ENCODE measurements at places on chromosomes 13 and 19.

- DNase-seq = no peak
Measured at GRCh38 chr13:41956272-41956671, 4.6 kb downstream of the VWA8 start.

DNA sequence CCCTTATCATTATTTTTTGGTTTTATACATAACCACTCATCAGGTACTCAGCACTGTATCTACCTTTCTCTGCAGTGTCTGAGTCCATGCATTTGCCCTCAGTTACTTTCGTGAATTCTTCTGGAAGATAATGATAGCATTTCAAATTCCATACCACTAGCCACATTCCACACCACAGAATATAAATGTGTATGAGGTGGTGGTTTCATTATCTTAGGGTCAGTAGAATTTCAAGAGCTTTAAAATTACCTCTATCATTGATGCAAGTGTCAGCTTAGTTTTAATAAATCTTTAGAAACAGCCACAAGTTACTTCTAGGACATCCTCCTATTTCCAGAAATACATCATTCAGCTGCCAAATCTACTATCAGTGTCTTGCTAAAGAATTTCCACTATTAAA is 1578.3 kb downstream of the OLFM4 start:
- DNase-seq = no peak

GRCh38 chr13:95706356-95706755 is 29.4 kb downstream of the DNAJC3 start:
- DNase-seq = no peak

DNA sequence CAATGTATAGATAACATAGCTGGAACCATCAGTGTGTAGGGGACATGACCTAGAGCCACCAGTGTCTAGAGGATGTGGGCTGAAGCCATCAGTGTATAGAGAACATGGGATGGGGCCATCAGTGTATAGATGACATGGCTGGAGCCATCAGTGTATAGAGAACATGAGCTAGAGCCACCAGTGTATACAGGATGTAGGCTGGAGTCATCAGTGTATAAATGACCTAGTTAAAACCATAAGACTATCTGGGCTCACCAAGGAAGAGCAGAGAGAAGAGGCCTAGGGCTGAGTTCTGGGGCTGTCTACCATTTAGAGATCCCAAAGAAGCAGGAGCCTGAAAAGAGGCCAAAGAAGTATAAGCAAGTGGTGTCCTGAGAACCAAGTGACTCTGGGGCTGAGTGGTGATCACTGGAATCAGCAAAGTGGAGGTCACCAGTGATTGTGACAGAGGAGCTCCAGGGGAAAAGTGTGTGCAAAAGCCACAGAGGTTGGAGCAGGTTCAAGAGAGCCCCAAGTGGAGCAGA is 41.0 kb downstream of the RFX2 start:
- DNase-seq = no peak

DNA sequence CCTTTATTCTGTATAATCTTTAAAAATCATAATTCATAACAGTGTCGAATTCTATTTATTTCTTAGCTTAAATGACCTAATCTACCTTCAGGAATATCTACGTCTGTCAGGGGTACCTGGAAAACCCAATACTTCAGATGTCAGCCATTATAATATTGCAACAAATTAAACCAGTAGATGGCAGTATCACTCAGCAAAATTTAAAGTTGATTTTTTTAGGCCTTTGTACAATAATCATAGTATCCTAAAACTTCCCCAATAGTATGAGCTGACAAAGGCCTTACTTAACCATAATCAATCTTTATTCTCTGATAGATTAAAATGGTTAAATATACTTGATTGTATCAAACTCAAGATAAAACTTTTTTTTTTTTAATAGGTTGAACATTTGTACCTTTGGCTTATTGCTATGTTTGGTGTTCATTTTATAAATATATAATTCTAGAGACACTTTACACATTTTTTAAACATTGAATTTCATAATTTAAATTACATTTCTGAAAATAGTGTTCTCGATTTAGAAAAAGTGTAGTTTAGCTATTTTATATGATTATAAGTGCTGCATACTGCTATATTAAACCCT is 830.2 kb upstream of the SPRY2 start:
- DNase-seq = peak; percentile 4

- DNase-seq = no peak
Measured at GRCh38 chr13:41186481-41186880, 7.9 kb downstream of the KBTBD7 start.

- no peak for DNase-seq
Measured at GRCh38 chr19:49167857-49168409, 10.3 kb downstream of the TRPM4 start.

- DNase-seq = no peak
Measured at GRCh38 chr19:49767967-49768581, 1.3 kb downstream of the AP2A1 start.

DNA sequence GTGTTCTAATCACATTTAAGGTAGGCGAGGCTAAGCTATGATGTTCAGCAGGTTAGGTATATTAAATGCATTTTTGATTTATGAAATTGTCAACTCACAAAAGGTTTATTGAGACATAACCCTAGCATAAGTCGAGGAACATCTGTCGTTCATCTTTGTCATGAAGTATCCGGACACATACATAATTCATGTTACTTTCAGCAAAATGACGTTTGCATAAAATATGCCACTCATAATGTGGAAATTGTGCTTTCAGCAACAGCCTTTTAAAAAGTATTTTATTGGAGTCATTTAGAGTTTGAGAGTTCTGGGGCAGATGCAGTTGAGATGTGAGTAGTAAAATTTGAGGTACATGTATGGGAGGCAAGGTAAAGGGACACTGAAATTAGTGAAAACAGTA is 66.4 kb downstream of the NAA16 start:
- DNase-seq = no peak

- no peak for DNase-seq
Measured at GRCh38 chr13:46686171-46686570, 110.8 kb downstream of the ESD start.

DNA sequence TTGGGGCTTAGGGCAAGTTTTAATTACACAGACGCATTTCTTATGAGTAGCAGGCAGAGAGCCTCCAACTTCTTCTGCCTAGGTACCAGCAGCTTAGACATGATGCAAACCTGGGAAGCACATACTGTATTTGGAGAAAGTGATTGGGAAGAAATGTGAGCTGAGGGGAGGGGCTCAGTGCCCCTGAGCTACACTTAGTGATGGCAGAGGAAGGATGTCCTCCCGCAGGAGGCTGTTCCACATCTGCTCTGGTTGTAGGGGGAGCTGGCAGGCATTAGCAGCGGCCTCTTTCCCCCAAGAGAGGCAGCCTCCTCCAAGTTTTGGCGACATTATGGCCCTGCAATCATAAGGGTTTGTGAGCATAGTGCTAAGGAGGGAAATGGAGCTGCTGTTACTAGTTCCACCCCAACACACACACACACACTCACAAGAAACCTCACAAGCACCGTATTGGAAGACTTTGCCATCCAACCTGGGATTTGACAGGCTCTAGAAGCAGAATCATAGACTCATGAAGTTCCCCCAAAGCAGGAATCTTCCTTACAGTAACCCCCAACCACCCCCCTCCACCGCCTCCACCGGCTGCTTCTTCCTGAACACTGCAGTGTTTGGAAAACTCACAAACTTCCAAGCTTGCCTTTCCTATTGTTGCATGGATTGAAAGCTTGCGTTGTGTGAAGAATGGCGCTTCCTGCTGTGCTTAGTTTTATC is 3.3 kb downstream of the ALOX5AP start:
- no peak for DNase-seq

- no peak for DNase-seq
Measured at GRCh38 chr19:35184884-35185283, 30.3 kb downstream of the FXYD5 start.

DNA sequence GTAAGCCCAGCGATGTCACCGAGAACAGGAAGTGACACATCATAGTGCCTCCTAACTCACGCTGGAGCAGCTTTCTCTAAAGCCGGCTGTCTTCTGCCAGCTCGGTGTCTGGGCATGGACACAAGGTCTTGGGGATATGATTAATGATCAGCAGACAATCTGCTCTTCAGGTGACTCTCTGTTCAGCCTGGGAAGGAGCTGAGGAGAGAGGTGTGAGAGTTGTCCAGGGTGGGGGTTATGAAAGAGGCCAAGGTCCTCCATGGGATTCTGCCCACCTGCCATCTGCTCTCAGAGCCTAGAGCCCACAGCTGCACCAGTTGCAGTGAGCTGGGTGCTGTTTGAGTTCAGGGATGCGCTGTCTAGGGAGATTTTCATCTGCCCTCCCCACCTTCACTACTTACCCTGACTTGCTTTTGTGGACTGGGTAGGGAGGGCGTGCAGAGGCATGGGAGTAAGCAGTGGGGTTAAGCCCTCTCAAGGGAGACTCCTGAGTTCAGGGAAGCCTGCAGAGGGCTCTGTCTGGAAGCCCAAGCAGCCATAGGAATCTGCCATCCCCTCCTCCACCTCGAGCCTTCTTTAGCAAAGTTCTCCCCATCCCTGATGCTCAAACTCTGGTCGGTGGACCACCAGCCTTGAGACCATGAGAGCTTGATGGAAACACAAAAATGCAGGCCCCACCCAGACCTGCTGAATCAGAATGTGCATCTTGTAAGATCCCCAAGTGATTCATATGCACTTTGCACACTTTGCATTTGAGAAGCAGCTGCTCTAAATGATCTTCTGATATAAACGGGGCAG is 539.7 kb downstream of the RFC3 start:
- peak; percentile 83 for DNase-seq

DNA sequence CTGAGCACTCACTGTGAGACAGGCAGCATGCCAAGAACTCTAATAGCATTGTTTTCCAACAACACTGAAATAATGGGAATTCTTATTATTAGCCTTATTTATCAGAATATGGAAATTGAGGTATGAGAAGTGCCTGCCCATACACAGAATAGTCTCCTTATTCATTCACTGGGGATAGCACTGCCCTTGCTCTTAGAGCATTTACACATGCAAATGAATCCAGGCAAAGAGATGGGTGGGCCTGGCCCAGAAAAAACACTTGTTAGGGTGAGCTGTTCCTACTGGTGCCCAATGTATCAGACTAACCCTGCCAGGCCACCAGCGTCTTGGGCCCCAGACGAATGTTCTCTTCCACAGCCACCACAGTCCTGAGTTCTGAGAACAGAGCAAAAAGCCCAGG is 112.9 kb downstream of the TUBA3C start:
- DNase-seq = no peak

DNA sequence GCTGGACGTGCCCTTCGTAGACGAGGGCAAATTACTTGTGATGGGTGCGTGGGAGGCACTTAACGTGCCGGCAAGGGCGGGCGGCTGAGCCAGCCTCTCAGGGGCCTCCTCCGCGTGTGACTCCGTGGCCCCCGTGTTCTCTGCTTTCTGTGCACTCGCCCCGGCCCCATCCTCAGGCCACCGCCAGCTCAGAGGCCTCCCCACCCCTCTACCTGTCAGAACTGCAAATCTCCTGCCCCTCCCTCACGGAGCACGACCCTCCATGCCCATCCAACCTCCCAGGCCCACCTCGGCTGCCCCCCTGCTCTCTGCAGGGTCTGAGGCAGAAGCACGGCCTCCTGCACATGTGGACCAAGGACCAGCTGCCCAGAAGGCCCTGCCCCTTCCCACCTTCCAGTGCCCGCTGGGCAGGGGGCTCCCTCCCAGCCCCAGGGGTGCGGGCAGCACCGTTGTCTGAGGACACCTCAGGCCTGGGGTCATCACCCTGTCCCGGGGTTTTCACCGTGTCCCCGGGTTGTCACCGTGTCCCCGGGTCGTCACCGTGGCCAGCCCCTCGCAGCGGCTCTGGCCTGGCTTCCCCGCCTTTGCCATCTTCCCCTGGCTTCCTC is 44.5 kb downstream of the TMEM255B start:
- no peak for DNase-seq

GRCh38 chr13:100511466-100511865 is 77.1 kb downstream of the GGACT start:
- DNase-seq = no peak

DNA sequence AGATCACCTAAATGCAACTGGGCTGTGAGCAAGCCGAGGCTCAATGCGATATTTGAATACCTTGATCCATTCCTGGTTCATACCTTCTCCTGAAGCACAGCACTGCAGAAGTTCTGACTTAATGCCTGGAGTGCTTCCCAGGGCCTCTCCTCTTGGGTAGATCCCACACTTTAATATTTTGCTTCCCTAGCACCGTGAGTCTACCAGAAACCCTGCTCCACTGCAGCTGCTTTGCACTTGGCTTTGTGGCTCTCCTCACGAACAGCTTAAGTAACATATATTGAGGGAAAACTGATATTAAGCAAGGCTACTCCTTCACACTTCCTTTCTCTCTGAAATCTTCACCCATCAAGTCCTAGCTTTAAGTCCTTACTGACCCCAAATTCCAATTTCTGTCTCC is 51.6 kb upstream of the C13orf42 start:
- no peak for DNase-seq

DNA sequence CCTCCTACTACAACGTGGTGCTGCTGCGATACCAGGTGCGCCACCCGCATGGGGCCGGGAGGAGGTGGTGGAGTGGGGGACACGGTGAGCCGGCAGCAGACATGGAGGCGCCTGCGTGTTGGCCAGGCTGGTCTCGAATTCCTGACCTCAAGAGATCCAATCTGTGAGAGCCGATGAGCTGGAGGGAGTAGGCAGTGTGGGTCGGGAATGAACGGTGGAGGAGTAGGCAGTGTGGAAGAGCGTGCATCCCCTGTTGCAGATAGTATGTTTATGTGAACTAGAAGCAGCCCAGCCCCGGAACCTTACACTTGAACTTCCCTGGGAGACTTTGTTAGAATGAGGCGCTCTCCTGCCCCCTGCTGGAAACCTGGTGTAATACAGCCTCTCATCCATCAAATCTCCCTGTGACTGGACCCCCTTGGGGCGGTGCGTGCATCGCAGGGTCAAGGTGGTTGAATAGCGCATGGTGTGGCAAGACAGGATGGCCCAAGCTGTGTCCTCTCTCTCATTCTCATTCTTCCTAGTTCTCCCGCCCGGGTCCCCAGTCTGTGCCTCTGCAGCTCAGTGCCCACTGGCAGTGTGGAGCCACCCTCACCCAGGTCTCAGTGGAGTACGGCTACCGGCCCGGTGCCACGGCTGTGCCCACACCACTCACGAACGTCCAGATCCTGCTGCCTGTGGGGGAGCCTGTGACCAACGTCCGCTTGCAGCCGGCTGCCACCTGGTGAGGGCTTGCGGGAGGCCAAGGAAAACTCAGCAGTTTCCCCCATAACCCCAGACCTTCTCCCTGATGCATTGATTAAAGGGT is 10.5 kb upstream of the B3GNT3 start:
- DNase-seq = peak; percentile 57

- no peak for DNase-seq
Measured at GRCh38 chr13:93001866-93002461, 224.6 kb upstream of the GPC6 start.
